Smooth muscle cell of the brain vasculature (primary cell): ENCODE measurements at places on chromosomes 5 and 9.

DNA sequence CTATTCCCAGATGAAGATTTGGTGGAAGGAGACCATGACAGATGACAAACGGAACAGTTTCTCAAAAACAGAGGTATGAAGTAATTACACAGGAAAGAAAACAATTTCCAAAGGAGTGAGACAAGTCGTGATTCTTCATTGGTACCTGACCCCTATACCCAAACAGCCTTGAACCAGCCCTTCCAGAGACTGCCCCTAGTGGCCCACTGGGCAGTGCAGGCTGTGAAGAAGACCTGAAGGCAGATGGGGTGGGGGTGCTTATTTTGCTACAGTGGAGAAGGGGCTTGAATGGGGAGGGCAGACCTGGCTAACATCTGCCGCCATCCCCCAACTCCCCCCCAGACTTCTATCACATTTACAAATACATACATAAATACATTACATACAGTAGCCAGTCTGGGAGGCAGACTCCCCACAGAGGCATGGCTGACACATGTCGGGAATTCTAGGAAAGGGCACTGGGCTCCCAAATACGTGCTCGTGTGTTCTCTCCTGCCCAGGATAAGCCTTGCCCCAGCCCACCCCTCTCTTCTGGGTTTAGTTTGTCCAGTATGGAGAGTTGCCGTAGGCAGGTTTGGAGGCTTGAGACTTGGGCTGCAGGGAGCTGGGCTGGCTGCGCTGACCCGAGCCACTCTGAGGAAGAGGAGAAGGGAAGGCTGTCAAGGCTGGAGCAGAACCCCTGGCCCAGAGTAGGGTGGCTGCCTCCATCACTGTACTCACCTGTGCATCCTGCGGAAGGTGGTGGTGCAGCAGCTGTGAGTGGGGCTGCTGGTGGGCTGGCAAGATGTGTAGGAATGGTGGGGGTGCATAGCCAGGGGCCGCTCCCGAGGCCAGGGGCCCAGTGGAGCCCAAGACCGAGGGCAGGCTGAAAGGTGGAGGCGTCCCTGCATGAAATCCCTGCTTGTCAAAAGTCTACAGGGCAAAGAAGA is 105.3 kb downstream of the UBE2R2 start:
- no peak for DNase-seq

GRCh38 chr5:139110526-139111168 is 87.5 kb downstream of the SIL1 start:
- no peak for DNase-seq

GRCh38 chr5:174545926-174546325 is 178.5 kb upstream of the MSX2 start:
- DNase-seq, result no peak

- no peak for DNase-seq
Observed at GRCh38 chr9:36837431-36838405, 196.3 kb downstream of the PAX5 start.

DNA sequence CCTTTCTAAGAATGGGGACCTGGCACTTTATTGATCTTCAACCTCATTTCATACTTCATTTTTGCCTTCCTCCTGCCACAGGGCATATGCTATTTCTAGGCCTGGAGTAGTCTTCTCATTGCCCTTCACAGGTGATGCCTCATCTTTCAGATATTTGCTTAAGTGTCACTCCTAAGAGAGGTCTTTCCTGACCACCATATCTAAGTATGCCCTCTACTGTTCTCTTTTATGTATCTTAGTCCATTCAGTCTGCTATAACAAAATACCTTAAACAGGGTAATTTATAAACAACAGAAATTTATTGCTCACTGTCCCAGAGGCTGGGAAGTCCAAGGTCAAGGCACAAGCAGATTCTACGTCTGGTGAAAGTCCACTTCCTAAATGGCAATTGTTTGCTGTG is 99.1 kb downstream of the ADAMTS6 start:
- DNase-seq, result no peak

DNA sequence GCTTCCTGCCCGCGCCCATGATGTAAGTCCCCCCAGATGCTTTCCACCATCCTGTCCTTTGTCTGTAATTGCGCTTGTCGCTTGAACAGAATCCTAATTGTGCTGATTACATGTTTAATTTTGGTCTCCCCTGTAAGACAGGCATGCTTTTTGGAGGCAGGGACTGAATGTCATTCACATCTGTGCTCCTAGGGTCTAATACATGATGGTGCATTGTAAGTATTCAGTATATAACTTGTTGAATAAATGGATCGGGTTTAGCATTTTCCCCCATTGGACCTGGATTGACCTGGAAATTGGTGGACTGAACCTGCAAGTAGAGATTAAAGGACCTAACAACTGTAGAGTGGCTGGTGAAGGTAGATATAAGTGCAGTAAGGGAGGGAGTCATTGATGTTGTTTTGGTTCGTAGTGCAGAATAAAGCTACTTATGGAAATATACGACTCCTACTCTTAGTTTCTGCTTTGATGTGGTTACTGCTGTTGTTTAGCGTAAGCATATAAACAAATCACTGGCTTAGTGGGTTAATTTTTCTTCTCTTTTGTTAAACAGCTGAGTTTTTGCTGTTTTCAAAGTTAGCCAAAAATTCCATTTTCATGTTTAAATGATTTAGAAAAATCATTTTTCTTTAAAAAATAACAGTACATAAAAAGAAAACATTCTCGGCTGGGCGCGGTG is 57.3 kb downstream of the TRIO start:
- no peak for DNase-seq

- no peak for DNase-seq
Observed at GRCh38 chr9:85715587-85715986, 26.2 kb downstream of the AGTPBP1 start.

GRCh38 chr5:71631070-71631469 is 43.9 kb downstream of the MCCC2 start:
- DNase-seq, result no peak

GRCh38 chr9:80175286-80176150 is 603.8 kb downstream of the TLE4 start:
- DNase-seq, result no peak
